Myocyte (in vitro differentiated cells): ENCODE measurements at places on chromosomes 1 and 21.

GRCh38 chr1:169550294-169550693 lies 36.0 kb downstream of the F5 start:
- DNase-seq = peak; percentile 53

DNA sequence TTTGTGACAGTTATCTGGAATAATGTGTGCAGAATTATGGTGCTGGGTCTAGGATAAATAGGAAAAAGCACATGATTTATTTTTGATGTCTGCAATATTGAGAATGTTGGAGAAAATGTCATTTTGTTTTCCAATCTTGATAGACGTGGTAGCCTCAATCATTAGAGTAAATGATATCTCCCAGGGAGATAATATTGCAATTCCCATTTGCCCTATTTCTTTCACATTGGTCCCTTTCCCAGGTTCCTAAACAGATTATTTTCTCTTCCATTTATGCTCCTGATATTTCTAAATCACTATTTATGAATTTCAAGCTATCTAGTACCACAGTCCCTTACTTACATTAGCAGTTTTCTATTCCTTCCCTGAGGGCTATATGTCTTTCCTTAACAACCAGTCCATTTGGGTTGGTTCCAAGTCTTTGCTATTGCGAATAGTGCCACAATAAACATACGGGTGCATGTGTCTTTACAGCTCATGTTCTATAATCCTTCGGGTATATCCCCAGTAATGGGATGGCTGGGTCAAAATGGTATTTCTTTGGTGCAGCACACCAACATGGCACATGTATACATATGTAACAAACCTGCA lies 447.3 kb downstream of the PLA2G4A start:
- DNase-seq = no peak

DNA sequence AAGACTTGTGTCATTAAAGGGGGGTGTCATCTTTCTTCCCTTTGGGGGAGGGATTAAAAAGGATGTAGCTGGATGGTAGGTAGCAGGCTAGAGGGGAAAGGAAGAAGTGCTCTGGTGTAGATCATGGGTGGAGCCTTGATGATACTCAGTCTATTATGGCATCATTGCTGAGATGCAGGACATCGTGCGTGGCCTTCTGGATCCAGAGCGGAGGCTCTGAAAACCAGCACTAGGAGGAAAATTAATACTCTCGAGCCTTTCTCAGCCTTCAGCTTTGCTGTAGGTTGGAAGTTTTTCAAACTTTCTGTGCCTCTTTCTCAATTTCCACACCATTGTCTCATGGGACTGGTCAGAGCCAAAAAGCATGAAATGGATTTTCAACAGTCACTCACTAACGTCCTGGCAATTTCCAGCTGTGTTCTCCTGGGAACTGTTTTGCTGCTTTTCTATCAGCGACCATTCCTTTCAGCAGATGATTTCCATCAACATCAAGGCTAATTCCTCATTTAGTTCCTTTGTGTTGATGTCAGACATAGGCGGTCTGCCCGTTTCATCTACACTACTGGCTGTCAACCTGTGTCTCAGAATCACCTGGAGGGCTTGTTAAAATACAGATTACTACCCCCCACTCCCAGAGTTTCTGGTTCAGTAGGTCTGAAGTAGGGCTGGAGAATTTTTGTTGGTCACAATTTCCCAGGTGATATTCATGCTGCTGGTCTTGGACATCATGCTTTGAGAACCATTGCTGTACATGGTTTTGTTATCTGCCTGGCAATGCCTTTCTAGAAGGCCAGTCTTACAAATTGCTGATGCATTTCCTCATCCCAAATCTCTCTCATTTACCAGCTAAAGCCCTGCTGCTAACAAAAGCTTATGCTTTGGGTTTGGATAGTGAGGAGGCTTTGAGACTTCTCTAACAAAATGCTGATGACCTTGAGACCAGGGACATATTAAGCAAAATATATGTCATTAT lies 7.7 kb downstream of the CACNA1E start:
- DNase-seq = no peak

DNA sequence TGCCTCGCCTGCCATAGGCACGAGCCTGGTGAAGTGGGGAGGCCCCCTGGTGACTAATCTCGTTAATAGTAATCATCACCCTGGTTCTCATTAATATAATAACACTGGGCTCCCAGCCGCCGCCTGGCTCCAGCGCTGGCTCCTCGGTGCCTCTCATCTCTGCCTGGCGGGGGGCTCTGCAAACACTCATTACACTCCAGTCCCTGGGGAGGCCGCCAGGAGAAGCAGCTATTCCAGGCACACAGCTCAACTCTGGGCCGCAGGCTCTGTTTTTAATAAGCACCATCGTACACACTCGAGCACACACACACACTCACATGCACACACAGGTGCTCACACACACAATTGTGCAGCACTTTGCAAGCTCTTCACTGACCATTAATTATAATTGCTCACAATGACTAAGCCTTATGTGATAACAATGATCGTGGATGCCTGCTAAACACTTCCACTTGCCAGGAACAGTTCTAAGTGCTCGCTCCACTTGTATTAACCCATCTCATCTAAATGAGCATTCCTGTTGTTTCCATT lies 52.2 kb downstream of the SDC3 start:
- no peak for DNase-seq

DNA sequence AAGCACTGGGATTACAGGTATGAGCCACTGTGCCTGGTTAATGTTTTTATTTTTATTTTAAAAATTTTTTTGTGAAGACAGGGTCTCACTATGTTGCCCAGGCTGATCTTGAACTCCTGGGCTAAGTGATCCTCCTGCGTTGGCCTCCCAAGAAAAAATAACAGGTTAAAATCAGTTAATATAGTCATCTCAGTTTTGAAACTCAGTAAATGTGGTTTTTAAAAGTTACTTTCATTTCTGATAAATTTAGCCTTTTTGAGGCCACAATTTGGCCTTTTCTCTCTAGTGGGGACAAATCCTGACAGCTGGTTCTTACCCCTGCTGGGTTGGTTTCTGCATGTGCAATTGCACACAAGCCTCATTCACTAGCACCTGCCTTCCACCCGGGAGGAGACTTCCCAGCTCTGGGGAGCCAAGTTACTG lies 13.3 kb downstream of the PMF1 start:
- peak; percentile 68 for DNase-seq

DNA sequence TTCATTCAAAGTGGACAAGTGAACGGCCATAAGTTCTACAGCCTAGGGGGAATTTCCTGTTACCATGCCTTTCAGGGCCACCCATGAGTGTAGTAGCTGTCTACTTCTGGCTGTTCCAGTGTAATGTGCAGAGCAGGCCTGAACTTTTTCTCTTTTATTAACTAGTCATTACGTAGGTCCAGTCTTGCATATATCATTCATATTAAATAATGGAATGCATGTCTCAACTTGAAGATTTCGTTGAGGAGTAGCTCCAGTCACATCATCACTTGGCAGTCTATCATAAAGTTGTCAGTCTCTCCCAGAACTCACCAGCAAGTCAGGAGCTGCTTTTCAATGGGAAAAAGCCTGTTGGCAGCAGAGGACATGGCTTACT lies 12.0 kb upstream of the GIPC2 start:
- DNase-seq = no peak

- DNase-seq = peak; percentile 93
Measured at GRCh38 chr1:234955107-234955731, 173.4 kb downstream of the TOMM20 start.

DNA sequence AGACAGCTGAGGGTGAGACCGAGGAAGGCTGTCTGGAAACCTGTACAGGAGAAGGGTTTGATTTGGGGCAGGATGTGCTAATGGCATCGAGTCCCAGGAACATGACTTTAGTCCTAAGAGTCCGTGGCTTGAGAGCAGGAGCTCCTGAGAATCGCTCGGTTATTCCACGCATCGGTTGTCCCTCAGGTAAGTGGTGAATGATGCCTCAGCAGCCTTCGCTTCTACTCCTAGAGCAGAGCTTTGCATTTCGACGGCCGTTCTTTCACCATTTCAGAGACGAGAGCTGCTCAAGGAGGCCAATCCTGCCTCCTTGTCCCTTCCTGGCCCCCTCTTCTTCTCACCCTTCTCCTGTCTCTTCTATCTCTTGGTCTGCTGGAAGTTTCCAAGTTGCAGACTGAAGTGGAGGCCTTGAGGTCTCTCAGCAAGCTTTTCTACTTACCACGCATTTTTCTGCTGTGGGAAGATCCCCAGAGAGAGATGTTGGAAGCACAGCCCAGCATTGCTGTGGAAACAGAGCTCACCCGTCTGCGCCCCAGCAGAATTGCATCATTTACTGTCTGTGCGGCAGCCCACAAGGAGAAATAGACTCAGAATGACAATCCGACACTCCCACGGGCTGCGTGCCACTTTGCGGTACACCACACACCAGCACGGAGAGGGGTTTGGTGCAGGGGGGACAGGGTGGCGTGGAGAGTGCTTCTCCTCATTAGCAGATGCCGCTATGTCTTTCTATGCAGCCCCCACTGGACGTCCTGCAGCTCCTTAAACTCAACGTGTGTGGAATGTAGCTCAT lies 270.7 kb upstream of the C1orf174 start:
- DNase-seq = no peak

GRCh38 chr1:93728480-93729131 lies 47.0 kb upstream of the BCAR3 start:
- no peak for DNase-seq

- DNase-seq = no peak
Measured at GRCh38 chr1:9324246-9325096, 31.8 kb downstream of the SPSB1 start.

- DNase-seq = no peak
Measured at GRCh38 chr1:28482702-28483101, 23.1 kb upstream of the RCC1 start.
